Endothelial cell (in vitro differentiated cells): ENCODE measurements at places on chromosomes 12 and 14.

DNA sequence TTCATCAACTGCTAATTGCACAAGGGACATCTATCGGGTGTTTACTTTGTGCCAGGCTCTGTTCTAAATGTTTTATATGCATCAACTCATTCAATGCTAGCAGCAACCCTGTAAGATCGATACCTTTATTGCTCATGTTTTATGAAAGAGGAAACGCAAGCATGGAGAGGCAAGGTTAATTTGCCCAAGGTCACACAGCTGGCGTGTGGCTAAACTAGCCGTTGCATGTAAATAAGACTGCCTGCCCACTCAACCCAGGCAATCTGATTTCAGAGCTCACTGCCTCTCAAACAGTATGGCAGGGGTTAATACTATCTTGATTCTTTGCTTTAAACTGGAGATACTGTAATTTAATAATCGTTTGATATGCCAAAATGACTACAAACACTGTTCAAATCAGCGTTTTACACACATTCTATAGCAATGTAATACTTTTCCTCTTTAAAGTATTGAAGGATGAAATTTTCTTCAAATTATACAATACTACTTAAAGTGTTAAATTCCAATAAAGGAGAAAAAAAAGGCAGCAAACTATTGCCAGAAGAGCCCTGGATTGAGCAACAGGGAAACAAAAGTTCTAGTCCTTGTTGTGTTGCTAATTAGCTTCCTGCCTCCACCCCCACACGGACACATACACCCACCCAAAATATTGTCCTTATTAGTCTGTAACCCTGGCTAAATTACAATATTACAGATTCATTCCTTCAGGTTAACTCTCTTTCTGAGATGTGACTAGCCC, 39.1 kb upstream of the DHRS7 start:
- DNase-seq: no peak

GRCh38 chr12:115407723-115408122, 723.7 kb upstream of the TBX3 start:
- no peak for DNase-seq

DNA sequence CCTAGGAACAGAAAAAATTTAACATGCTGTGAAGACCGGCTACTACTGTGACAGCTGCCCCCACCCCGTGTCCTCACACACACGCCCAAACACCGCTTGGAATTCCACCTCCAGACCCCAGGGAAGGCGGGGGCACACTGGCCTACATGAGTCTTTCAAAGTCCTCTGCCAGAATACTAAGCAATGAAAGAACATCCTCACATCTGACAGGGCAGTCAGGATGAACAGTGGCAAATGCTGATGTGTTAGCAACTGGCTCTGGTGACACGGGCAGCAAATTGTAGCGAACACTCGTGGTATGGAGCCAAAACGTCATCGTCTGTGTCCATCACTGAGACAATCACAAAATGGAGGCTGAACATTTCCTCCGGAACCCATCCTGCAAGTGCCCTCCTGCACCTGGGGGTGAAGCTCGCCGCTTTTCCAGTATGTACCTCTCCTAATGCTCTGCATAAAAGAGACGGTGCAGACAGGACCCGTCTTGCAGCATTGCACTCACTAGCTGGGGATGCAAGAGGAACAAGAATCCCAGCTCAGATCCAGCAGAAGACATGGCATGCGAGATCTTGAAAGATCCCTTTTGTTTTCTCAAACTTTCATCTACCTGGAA, 94.8 kb downstream of the BCL11B start:
- DNase-seq: no peak

GRCh38 chr12:118398940-118399339, 22.6 kb downstream of the SUDS3 start:
- DNase-seq: no peak

DNA sequence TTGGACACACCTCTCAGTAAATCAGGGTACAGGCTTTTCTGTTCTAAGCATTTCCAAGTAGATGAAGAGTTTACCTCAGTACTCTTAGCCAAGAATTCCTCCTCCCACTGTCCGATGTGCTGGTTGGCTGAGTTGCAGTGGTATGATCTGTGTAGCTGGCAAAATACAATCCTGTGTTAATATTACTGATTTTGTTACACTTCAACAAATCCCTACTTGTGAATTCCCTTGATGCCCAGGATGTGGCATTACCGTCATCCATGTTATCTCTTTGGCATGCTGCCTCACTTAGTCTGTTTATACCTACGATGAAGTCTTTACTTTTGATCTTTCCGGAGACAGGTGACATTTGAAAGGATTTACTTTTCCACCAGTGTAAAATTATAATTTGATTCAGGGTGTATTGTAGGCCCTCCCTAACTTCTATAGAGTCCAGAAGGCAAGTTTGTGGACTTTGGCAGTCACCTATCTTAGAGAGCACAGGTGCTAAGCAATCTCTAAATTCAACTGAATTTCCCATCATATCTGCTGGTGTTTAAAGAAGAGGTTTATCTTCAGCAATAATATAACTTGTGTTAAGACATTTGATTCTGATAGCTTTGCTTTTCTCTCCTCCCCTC, 10.1 kb downstream of the CCDC196 start:
- no peak for DNase-seq

DNA sequence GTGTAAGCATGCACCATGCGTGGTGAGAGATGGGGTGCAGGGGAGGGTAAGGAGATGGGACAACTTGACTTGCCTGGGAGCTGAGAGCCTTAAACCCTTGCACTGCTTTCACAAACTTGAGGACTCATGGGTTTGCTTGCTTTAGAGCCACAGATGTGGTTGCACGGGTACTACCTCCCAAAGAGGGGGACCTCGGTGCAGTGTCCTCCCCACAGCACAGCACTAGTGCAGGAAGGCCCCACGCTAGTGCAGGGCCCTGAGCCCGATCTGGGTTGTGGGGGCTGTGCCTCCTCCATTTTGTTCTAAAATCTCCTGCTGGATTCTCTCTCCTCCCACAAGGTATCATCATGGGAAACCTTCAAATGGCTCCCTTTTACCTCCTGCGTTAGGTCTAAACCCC, 11.2 kb downstream of the KRT72 start:
- no peak for DNase-seq

DNA sequence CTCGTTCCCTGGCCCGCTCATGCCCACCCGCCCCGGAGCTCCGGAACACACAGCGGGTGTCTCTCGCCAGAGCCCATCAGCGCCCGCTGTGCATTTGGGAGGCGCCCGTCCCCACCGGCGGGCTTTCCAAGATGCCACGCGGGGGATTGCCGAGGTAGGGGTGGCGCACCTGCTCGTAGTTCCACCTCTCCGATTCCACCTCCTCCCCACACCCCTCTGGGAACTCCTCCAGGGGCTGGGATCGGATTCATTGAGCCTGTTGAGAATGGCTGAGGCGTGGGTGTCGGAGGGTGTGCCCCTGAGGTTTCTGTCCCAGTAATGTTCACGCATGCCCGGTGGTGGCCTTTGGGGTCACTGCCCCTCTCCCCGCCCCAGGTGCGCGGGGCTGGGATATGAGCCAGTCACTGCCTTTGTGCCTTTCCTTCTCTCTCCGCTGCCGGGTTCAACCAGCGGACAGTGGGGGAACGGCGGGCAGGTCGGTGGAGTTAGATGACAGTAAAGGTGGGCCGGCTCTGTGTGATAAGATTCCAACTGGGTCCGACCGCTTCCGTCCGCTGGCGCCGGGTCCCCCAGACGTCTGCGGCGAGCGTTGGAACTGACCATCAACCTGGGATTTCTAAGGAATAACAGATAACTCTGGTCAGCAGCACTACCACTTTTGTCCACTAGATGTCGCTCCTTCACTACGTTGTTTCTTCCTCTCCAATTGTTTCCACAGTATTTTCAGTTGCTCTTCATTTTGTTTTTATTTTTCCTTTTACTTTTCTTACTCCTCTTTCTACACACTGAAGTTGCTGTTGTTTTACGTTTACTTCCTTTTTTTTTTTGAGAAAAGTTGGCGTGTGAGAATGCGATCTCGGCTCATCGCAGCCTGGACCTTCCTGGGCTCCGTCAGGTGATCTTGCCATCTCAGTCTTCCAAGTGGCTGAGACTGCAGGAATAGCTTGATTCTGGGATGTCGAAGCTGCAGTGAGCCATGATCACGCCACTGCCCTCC, 178.1 kb upstream of the ALG10B start:
- DNase-seq: peak; percentile 64

DNA sequence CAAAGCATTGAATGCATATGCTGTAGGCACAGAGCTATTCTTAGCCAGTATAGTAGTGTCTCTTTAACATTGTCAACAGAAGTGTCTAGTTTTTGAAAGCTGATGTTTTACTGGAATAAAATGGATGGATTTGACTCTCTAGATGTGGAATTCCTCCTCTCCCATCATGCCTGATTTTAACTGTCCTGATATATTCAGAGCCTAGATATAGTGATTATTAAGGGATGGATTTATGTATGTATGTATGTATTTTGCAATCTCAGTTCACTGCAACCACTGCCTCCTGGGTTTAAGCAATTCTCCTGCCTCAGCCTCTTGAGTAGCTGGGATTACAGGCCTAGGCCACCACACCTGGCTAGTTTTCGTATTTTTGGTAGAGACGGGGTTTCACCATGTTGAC, 144.8 kb upstream of the NAV3 start:
- DNase-seq: no peak

- DNase-seq: no peak
Measured at GRCh38 chr14:63231766-63232165, 27.5 kb downstream of the RHOJ start.

DNA sequence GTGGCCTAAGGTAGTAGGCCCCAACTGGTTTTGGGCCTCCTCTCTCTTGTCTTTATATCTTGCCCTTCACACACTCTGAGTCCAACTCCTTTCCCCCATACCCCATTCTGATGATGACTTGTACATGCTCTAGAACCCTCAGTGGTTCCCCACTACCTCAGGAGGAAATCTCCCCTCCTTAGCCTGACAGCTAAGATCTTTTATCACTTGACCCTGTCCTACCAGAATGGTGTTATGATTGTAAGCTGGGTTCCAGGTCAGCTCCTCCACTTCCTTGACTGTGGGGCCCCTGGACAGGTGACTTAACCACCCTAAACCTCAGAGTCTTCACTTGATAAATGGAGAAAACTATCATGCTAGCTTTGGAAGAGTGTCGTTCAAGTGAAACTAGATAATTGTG, 9.4 kb upstream of the MYL2 start:
- no peak for DNase-seq

GRCh38 chr14:65776193-65776852, 363.8 kb downstream of the FUT8 start:
- DNase-seq: no peak

GRCh38 chr12:40446385-40446784, 221.6 kb downstream of the LRRK2 start:
- no peak for DNase-seq

- DNase-seq: no peak
Measured at GRCh38 chr14:69651664-69652063, 40.3 kb downstream of the SUSD6 start.

GRCh38 chr12:118742431-118742830, 238.9 kb upstream of the SRRM4 start:
- no peak for DNase-seq

GRCh38 chr12:70292017-70292776, 49.0 kb downstream of the CNOT2 start:
- DNase-seq: no peak

GRCh38 chr14:72514660-72515025, 379.3 kb downstream of the DPF3 start:
- no peak for DNase-seq

DNA sequence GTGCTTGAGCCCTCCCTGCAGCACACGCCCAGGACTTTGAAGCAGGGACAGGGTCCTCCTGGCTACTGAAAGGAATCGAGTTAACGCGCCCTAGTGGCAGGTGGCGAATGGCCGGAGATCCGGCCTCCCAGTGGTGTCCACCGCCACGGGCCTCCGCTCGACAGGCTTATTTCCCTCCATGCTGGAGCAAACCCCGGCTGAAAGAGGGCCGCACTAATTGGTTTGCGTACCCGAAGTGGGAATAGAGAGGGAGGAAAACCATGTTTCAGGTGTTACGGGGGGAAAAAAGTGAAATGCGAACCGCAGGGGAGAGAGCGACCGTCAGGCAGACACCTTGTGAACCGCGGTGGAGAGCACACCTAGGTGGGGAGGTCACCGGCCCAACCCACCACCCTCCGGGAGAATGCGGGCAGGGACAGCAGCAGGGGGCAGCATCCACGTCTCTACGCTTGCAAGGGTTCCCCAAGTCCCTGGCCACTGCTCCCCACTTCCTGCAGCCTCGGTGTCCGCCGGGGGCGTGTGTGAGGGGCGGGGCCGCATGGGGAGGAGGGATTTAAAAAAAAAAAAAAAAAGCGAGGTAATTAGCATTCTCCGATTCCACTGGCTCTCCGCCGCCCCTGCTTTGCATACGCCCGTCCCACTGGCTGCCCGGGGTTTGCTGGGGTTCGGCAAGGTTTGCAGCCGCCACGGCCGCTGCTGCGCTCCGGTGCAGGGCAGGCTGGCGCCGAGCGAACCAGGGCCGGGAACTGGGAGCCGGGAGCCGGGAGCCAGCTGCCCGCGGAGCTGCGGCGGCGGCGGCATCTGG, 224.6 kb upstream of the CRY1 start:
- DNase-seq: peak; percentile 86

- no peak for DNase-seq
Measured at GRCh38 chr12:128929057-128929456, 75.8 kb downstream of the GLT1D1 start.

DNA sequence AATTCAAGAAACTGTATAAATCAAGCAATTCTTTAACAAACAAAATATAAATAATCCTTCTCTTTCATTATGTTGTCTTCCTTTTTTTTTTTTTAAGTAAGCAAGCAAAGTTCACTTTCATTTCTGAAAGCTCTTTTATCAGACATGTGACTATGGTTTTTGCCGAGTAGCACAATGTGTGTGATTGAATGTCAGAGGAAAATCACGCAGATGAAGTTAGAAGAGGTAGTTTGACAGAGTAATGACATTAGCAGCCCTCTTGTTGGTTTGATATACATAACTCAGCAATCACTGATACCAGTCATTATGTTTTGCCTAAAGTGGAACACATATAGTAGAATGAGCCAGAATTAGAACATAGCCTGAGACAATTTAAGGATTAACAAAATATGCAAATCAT, 19.0 kb downstream of the ALX1 start:
- no peak for DNase-seq

GRCh38 chr14:68088451-68088854, 268.9 kb downstream of the RAD51B start:
- no peak for DNase-seq

- DNase-seq: no peak
Measured at GRCh38 chr12:7748852-7749251, 1.7 kb upstream of the CLEC4C start.

- DNase-seq: no peak
Measured at GRCh38 chr12:120215766-120216735, 15.1 kb upstream of the RPLP0 start.
